ENCODE measurements at places on chromosomes 4 and X.

DNA sequence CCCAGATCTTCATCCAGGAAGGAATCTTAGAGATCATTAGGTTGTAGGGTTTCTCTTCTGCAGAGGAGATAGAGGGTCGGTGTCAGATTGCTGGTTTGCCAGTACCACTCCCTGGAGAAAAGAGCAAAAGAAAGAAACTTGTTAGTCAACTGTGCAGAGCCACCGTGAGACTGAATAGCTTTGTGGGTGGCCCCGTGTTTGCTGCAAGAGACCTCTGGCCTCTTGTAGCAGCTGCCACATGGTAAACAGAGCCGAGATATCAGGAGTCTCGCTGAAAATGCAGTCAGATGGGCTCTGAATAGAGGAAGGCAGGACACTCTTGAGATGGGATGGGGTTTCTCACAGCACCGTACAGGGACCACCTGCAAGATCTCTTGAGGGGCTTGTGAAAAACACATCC, 149.7 kb downstream of the PTTG2 start:
- no peak for DNase-seq

DNA sequence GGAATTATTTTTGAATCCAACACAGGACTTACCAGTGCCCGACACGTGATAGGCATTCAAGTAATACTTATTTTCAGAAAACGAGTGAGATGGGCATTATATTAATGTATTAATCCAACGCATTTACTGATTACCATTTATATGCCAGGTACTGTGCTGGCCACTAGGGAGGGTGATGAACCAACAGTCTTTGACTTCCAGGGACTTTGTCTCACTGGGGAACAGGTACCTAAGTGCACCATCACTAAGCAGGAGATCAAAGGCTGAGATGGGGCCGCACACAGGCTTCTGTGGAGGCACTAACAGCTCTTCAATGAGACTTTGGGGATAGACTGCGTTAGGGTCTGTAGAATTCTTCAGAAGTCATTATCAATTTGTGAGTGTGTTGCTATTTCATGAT, 5.7 kb upstream of the TADA2B start:
- no peak for DNase-seq

DNA sequence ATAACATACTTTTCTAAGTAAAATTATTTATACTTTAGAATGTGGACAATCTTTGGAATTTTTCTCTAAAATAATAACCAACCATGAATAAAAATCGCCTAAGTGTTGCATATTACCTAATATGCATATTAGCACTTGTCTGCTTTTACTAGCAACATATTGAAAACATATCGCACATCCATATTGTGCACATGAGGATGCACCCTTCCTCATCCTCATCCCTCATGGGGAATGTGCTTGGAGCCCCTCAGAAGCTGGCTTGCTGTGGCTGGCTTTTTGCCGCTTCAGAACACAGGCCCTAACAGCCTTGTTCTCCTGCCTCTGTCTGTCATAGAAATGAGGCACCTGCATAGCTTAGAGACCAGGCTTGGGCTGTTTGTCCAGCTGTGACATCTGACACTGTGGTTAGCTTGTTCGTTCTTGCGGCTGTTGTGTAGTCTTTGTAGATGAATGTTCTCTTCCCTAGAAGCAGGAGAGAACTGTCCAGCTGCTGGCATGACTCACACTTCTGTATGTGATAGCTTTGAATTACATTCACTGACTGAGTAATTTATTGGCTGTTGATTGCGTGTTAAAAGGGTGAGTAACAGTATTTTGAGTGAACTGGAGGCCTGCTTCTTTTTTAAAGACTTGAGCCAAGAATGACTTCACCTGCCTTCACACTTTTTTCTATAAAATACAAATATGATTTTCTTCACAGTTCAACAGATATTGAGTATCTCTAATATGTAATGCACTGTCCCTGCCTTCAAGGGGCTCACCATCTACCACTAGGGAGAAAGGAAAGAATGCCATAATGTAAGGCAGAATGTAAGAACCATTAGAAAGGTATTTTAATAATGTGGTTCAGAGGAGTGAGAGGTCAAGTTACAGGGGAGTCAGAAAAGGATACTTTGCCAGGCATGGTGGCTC, 81.9 kb downstream of the HMGB2 start:
- DNase-seq: no peak

GRCh38 chrX:2464677-2465166, 36.1 kb downstream of the DHRSX start:
- no peak for DNase-seq

DNA sequence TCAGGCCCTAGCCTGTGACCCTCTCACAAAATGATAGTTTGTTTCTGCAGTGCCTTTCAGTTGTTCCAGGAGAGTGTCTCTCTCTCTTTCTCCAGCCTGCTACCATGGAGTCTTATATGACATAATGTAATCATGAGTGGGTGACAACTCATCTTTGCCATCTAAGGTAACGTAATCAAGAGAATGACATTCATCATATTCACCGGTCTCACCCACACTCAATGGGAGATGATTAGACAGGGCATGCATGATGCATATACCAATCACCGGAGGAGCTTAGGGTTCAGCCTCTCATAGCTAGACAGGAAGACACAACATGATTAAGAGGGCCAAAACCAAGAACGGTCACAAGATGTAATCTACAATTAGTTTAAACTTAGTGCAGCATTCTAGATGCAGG, 97.1 kb upstream of the FAM9B start:
- DNase-seq: no peak

DNA sequence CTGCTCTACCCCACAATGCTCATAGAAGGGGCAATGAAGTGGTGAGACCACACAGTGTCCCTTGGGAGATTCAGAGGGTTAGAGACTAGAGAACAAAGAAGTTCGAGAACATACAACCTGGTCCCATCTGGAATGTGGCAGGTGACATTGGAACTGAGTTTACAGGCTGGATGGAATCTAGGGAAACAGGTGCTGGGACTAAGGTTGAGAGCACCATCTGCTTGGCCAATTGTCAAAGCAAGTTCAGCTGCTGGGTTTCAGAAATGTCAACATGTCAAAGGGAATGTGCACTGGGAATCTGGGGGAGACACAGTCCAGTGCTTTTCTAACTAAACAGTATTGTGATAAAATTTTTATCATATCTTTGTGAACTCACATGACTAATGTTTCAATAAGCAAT, 15.9 kb upstream of the FAM13A start:
- no peak for DNase-seq

GRCh38 chr4:22410645-22411247, 105.1 kb downstream of the ADGRA3 start:
- DNase-seq: no peak

DNA sequence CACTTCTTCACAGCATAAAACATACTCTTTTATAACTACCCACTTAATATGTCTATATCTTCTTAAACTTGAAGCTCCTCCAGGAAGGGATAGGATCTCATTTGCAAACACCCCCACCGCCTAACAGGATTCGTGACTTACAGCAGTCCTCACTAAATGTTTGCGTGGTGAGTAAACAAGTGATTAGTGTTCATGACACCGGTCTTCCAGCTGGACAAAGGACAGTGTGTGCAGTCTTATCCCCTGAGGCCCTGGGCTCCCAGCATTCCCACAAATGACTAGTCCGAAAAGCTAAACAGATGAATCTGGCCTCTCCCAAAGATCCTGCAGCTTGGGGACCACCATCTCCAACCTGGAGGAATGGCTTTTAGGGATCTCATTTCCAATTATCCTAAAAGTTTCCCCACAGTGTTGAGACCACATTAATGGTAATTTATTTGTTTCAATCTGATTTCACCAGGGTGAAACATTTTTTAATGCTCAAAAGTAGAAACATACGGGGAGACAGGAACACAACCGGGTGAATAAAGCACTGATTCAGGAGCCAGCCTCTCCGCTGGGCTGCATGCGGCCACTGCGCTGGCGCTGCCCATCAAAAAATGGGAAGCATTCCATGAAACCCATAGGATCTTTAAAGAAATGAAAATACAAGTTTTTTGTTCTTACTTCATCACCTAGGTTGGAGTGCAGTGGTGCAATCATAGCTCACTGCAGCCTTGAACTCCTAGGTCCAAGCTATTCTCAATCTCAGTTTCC, 69.2 kb downstream of the HADH start:
- no peak for DNase-seq

DNA sequence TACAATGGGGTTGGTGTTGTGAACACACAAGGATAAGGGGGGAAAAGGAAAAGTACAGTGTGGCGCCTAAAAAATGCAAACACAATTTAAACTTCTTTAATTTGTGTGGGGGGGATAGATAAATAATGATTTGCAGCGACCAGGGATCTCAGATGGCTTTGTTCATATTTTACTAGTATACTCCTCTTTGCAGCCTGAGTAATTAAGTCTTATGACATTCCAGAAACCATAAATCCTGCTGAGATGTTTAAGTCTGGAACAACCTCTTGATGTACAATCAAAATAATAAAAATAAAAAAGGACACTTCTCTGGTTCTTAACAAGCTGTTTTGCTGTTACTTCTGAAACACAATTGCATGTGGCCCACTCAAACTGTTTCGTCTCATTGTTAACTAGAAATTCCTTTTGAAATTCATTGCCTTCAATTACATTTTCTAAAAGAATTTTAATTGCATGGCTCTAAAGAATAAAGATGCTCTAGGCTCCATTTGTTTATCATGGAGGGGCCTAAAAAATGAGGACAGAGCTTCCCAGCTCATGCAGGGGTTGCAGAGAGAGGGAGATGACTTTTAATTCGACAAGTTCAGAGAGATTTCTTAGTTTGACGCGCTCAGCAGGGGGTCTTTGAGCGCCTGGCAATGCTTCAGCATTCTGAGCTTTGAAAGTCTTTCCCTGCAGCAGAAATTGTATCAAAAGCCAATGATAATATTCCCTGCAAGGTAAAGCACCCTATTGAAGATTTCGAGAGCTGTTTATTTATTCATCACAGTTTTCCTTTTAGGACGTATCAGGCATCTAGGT, 892.4 kb upstream of the TENM3 start:
- no peak for DNase-seq

DNA sequence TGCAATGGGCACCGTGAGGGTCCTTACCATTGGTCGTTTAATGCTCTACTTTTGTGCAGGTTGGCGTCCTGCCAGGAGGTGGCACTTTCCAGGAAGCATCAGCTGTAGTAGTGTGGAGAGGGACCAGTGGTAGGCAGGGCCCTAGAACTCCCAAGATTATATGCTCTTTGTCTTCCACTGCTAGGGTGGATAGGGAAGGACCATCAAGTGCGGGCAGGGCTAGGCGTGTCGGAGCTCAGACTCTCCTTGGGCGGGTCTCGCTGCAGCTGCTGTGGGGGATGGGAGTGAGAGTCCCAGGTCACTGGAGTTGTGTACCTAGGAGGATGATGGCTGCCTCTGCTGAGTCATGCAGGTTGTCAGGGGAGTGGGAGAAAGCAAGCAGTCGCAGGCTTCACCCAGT, 134.7 kb downstream of the KLF8 start:
- no peak for DNase-seq

- no peak for DNase-seq
Observed at GRCh38 chrX:67563469-67564448, 19.9 kb downstream of the AR start.

GRCh38 chr4:38223782-38224236, 263.6 kb downstream of the PTTG2 start:
- no peak for DNase-seq

DNA sequence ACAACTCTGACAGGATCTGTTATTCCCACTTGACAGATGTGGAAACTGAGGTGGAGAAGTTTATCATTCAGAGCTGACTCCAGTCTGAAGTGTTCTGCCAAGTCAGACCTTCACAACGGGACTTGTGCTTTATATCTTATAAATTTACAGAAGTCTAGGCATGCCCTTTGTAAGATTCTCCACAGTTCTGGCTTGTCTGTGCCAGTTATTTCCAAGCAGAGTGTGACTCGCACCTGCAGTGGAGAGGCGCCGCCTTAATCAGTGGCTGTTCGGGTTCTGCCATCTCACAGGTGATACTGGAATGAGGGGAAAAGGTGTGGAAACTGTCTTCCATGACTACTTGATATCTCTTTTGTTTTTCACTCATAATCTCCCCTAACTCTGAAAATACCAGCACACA, 63.2 kb downstream of the CPEB2 start:
- no peak for DNase-seq

- peak; percentile 59 for DNase-seq
Observed at GRCh38 chrX:75522565-75523431, at the start of gene ZDHHC15. TSS of gene ZDHHC15 (minus strand) at chrX:75523037. CDS start at chrX:75523024, 13 bp downstream.

DNA sequence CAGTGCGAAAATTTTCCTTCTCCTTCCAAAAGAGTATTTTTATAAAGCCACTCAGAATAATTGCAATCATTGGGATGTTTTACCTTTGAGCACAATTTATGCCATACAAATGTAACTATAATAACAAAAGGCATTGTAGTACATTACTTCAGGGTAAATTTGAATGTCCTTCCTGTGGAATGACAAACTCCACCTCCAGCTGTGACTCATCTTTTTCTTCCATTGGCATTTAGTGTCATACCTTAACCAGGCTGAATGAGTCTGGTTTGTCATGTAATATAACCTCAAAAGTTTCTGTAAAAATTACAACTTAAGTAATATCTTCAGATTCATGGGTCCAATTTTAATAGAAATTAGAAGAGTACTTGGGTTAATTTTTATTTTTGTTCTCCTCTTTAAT, 93.3 kb downstream of the TMEM47 start:
- no peak for DNase-seq

- DNase-seq: no peak
Observed at GRCh38 chr4:107631560-107631959, 88.5 kb downstream of the PAPSS1 start.

GRCh38 chrX:109535578-109535977, 1.1 kb upstream of the NXT2 start:
- DNase-seq: no peak

- DNase-seq: no peak
Observed at GRCh38 chr4:41957634-41958033, 22.4 kb downstream of the TMEM33 start.

DNA sequence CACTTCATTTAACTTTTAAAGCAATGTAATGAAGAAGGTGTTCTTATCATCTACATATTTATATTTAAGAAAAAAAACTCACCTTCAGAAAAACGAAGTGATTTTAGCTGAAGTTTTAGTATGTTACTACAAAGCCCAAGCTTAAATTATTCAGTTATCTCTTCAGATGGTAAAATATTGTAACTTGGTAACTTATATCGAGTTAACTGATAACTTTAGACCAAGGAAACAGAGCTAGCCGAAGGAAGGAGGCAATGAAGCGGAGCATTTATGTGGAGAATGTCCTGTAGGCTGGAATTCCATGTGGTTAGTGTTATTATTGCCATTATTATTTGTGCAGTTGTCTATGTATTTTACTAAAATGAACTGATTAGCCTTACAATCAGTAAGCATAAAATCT, 1102.1 kb upstream of the LCORL start:
- no peak for DNase-seq

GRCh38 chrX:77917294-77917933, 6.9 kb downstream of the ATP7A start:
- no peak for DNase-seq

GRCh38 chr4:163665521-163666331, 171.2 kb downstream of the TMA16 start:
- DNase-seq: no peak

DNA sequence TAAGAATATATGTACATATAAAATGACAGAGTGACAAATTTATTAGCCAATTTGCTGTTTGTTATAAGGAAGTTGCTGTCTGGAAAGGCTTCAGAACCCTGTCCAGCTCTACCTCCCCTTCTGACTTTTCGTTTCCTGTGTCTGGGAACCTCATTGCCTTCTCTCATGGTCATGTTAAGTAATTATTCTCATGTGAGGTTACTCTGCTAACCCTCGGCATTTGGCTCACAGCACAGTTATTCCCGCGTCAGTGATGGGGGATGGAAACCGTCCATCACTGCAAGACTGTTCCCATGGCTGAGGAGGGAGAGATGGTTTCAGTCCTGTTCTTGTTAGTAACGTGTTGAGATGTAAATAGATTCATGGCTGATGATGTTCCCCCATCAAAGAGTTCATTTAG, 11.9 kb downstream of the EDNRA start:
- no peak for DNase-seq

All from CD4-positive, alpha-beta T cell (primary cell).